Hematopoietic multipotent progenitor cell (in vitro differentiated cells): ENCODE measurements at places on chromosomes 3 and 15. TPM values are rescaled to one million over a fixed set of nuclear protein-coding genes. Genes with fewer than 3 reads are reported as not detected.

The XCR1 gene
- not detected for total RNA-seq

GRCh38 chr3:69012100-69012799 lies 1.2 kb downstream of the EOGT start:
- DNase-seq, result no peak

- no peak for DNase-seq
These were observed 24.8 kb upstream of the RHO start for GRCh38 chr3:129503471-129504291.

DNA sequence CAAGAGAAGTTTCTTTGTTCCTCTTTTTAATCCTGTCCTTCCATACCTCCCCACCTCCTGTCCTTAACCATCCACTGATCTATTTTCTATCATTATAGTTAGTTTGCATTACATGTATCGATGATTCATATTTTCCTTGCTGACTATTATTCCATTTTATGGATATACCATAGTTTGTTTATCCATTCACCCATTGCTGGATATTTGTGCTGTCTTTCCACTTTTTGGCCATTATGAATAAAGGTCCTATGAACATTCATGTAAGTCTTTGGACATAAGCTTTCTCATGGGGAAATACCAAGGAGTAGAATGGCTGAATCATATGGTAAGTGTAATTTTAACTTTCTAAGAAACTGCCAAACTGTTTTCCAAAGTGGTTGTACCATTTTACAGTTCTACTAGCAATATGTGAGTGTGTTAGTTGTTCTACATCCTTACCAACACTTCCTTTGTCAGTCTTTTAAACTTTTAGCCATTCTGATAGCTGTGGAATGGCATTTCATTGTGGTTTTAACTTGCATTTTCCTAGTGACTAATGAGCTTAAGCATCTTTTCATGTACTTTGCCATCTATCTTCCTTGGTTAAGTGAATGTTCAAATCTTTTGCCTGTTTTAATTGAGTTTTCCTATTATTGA lies 11.7 kb downstream of the ATP6V1A start:
- no peak for DNase-seq

The ABHD17C gene
- 1.6 TPM for total RNA-seq

The CLRN1 gene
- not detected for total RNA-seq

DNA sequence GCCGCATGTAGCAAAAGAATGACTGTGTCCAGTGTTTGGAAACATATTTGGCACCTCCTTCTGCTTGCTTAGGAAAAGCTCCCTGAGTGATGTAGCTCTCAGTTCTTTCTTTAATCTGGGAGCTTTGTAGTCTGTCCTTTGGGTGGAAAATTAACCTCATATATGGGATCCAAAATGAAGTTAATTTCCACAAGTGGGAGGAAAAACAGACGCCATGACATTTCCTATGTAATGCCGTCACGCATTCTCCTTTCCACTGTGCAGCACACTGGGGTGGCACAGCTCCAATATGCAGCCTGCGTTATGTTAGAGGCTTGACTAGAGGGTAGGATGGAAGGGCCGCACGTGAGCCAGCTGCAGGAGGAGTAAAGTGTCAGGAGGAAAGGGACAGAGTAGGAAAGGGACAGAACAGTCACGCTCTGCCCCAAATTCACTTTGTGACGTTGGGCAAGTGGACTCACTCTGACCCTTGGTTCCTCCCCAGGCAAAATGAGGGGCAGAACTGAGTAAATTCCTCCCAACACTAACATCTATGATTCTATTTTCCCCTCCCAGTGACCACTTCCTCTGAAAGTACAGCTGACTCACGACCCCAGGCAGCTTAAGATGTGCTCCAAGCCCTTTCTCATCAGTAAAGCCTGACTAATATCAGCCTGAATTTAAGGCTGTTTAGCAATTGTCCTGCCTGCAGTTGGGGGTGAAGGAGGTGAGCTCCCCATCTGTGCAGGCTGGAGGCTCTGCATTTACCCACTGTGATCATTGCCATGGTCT lies 176.5 kb upstream of the PFN2 start:
- peak; percentile 48 for DNase-seq

DNA sequence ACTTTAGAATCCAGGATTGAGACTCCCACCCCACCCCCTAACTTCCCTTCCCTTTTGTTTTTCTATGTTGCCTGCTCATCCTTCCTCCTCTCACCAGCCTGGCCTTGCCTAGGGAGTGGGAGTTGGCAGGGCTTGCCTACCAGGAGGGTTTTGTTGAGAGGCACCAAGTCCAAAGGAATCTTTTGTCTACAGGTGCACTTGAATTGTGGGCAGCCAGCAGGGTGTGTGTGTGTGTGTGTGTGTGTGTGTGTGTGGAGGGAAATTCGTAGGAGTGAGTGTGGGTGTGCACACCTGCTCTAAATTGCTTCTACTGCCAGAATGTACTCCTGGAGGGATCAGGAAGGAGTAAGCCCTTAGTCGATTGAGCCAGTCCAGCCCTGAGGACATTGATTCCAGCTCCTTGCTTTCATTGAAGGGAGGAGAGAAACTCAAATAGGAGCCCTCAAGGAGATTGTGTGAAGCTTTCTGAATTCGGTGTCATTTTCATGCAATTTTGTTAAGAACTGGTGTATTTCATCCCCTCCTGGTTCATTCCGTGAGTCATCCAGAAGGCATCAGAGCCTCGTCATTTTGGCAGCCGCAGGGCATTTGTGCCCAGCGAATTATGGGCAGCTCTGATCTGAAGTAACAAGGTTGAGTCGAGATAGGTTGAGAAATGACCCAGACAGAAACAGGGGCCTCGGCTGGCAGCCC lies 112.1 kb downstream of the SLCO3A1 start:
- no peak for DNase-seq
